Natural killer cell (primary cell): ENCODE measurements at places on chromosomes 2 and 18.

- DNase-seq: no peak
Measured at GRCh38 chr18:12011957-12012549, 30.7 kb downstream of the IMPA2 start.

GRCh38 chr18:5294113-5294456, 1.4 kb downstream of the ZBTB14 start:
- DNase-seq: peak; percentile 18

- DNase-seq: no peak
Measured at GRCh38 chr2:98776136-98776535, 45.2 kb upstream of the MGAT4A start.

DNA sequence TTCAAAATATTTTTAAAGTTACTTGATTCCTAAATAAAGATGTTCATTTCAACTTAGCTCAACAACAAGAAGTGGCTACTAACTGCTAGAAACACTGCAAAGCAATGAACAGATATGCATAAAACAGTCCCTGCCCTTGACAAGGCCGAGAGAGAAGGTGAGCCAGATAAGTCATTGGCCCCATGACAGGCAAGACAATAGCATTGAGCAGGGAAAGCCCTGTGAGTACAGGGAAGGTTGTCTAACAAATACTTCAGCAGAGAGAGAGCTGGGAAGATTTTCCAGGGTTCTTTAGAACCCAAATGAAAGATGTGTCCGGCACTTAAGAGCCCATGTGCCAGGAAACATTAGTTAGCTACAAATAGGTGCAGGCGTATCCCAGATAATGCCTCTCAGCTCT, 4.7 kb downstream of the LAMA1 start:
- no peak for DNase-seq

DNA sequence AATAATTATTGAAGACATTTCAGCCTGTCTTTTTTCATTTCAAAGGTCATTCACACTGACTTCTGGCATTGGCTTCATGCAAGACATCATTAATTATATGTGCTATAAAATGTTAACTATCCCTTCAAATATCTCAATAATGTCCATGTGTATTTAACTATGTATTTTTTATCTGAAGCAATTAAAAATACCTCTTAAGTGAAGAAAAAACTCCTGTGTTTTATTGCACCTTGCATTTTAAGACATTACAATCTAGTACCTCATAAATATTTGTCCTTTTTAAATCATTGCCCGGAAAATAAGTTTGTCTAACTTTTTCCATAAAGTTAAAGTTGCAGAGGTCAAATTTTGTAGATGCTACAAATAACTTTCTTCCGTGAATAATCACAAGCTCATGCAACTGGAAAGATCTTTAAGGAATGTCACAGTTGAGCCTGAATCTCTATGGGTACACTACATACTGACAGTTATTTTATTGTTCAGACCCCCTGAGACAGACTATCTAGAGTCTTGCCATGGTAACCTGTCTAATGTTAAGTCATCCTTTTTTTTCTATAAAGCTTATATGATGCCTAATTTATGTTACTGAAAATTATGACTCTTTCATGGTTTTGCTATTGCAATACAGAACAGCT, 38.4 kb upstream of the COBLL1 start:
- no peak for DNase-seq

DNA sequence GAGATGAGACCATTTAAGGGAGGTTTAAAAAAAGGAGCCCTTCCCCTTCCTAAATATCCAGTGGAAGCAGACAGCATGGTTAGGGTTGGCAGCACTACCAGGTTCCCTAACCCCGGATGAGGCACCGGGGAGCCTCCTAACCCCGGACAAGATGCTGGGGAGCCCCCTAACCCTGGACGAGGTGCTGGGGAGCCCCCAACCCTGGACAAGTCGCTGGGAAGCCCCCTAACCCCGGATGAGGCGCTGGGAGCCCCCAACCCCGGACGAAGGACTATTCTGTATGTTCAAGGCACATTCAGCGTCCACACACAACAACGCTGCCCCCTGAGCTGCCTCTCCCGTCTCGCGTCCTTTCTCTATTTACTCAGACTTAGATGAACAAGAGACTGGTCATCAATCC, 51.9 kb downstream of the ANKMY1 start:
- no peak for DNase-seq

- DNase-seq: no peak
Measured at GRCh38 chr18:26635466-26635865, 87.1 kb upstream of the KCTD1 start.

GRCh38 chr2:207260947-207261346, 95.2 kb upstream of the KLF7 start:
- no peak for DNase-seq

DNA sequence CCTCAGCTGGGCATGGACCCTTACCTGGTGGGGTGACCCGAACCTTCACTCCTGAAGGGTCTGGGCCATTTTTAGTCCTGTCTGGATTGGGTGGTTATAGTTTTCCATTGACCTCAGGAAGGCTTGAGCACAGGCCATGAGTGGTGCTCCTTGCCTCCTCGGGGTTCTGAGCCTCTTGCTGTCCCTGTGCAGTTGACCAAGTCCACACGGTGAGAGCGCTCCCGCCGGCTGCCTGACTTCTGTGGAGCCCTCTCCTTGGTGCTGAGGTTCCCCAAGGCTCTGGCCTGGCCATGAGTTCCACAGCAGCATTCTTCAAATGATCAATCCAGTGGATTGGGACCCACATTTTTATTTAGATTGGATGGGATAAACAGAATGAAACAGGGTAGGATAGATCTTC, 159.5 kb downstream of the SEPTIN10 start:
- DNase-seq: no peak

DNA sequence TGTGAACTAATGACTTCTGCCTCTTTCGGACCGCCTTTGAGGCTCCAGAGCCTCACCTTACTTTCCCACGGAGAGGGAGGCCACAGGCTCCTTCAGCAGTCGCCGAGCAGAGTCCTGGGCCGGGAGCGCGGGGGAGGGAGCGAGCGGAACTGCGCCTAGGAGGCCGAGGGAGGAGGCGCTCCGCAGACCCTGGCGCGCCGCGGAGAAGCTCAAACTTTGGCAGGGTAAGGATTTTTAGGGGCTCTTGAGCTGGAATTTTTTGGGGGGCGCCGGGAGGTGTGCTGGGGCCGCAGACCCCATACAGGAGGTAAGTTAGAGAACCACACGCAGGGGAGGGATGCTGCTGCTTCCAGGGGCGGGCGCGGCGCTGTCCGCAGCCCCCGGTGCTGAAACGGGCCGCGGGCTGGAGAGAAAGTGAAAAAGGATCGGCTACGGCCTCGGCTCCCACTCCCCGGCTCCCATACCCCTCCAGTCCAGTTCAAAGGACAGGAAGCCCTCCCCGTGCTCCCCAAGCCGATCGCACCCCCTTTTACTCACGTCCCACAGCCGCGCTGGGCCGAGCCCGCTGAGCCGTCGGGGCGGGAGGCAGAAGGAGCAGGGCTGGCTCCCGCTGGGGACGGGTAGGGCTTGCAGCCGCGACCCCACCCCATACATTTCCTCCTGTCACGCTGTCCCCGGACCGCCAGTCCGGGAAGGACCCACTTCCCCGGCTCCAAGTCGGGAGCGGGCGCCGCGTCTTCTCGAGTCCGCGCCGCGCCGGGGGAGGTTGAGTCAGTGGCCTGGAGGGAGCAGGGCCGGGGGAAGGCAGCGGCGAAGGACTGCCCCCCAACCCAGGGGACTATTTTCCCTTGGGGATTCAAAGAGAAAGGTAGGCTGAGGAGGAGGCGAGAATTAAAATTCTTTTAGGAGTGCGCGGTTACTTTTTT, at the start of gene CNGA3:
CNGA3 (plus strand) TSS at position 146 of the 926 bp plus-strand sequence. CDS start 23,520 bp downstream, outside the sequence.
- DNase-seq: no peak

DNA sequence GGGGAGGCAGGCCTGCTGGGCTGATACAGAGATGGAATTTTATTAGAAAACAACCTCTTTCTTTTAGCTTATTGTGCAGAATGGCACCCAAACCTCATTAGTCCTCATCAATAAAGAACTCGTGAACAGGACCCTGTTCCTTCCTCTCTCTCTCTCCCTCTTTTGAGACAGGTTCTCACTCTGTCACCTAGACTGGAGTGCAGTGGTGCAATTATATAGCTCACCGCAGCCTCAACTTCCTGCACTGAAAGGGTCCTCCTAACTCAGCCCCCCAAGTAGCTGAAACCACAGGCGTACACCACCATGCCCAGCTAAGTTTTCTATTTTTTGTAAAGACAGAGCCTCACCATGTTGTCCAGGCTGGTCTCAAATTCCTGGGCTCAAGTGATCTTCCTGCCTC, 21.7 kb upstream of the AP1S3 start:
- no peak for DNase-seq

- DNase-seq: no peak
Measured at GRCh38 chr2:224638301-224638823, 53.2 kb upstream of the CUL3 start.

DNA sequence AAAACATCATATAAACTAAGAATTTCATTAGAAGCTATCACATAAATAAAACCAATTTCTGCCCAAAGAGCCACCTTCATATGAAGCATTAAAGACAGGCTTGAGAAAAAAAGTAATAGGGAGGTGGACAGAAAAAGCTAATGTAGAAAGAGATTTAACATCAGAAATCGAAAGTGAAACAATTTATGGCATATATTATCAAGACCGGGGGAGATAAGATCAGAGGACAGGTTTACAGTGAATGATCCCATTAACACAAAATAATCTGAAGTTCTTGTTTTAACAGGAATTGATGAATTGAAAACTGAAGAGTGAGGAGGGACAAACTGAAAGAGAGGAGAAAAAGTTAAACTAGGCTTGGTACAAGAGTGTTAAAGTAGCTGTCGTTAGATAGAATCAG, 786.3 kb upstream of the FSHR start:
- peak; percentile 7 for DNase-seq

- DNase-seq: no peak
Measured at GRCh38 chr18:51522821-51523220, 325.3 kb upstream of the MEX3C start.

DNA sequence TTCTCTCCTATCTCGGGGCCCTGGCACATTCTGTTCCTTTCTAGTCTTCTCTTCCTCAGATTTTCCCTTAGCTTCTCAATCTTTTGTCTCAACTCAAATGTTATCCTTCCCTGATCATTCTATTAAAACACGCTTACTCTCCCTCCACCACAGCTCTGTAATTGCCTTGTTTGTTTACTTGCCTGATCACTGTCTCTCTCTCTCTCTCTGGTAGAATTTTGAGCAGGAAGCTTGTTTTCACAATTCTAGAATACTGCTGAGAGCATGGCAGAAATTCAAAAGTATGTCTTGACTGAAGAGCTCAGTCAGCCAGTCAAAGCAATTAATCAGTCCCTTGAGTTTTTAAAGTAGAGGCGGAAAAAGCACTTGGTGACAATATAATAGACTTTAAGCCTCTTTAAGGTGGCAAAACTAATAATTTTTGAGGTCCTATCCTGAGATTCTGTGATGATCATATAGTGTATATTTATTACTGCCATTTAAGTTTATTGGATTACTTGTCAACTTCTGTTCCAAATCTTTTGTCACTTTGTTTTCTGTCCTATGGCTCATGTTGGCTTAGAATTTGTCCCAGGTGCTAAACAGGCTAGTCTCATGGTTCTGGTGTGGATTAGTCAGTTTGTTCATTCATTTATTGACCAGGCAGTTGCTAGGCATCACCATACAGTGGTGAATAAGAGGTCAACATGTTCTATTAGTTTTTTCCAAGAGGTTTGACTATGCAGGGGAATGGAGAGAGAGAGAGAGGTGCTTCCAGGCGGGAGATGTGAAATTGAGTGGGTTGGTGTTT, 2.3 kb downstream of the PSMD1 start:
- DNase-seq: no peak

- DNase-seq: no peak
Measured at GRCh38 chr2:178258916-178259315, 64.6 kb downstream of the OSBPL6 start.

- no peak for DNase-seq
Measured at GRCh38 chr2:30765191-30765590, 42.1 kb downstream of the CAPN13 start.

- no peak for DNase-seq
Measured at GRCh38 chr2:237345891-237346640, 67.9 kb downstream of the COL6A3 start.

DNA sequence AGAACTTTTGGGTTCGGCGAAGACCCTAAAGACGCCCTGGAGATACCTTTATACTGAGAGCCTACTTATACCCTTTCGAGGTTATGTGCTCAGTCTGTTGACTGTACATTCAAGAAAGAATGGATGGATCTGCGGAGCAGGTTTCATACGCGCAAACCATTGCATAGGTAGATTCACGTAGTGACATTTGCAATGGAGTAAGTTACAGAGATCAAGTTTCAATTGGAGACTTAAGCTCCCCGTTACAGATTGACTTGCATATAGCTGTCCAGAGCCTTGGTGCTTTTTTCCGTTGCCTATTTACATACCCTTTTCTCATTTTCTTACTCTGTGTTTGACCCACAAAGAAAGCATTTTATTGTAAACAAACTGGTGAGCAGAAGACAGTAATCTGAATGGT, 923 bp downstream of the PSMD1 start:
- DNase-seq: peak; percentile 16

GRCh38 chr18:26963292-26963691, 97.8 kb upstream of the AQP4 start:
- DNase-seq: no peak

GRCh38 chr2:117771969-117772630, 42.4 kb upstream of the DDX18 start:
- no peak for DNase-seq

DNA sequence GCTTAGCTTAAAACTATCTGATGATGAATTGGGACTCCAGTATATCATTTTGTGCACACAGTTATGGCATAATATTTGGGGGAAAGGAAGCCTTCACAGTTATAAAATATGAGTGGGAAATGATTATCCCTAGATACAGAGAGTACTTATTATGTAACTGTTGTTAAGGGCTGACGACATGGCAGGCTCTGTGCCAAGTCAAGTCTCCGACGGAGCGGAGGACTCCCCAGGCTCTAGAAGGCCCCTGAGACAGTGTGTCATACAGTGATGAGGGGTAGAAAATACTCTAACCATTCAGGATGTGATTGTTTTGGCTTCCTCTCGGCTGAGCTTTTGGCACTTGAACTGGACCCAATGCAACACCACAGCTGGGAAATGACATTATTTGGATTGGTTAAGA, 211.8 kb downstream of the SLC8A1 start:
- DNase-seq: no peak

- no peak for DNase-seq
Measured at GRCh38 chr2:46167406-46167805, 129.8 kb upstream of the EPAS1 start.

- no peak for DNase-seq
Measured at GRCh38 chr18:77054288-77054605, 78.3 kb downstream of the MBP start.

GRCh38 chr2:172398440-172398839, 28.9 kb upstream of the ITGA6 start:
- DNase-seq: no peak

DNA sequence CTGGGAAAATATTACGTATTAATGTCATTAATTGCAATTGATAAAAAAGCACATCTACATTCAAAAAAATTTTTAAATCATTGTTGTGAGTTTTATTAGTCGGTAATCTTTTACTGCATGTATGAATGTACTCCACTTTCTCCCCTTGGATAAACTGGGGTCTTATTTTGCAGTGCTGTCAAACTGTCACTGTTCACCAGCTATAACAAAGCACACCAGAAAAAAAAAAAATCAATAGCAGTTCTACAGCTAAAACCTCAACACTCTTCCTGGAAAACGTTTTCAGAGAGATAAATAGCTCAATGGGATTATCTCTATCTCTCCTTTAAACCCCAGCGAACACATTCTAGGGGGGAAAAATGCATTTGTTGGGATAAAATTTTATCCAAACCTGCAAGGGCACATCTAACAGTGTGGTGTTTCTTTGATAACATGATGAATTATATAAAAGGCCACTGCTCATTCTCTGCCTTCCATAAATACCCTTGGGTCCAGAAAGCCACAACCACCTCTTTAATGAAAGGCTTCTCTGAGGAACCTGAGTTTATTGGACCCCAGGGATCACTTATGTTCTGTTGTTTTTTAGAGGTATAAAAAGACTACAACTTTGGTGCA, 219.9 kb downstream of the CDH20 start:
- no peak for DNase-seq
